ENCODE measurements at places on chromosomes 7 and 10.

GRCh38 chr7:128030654-128031611 is at the start of gene LRRC4:
Gene LRRC4 (minus strand): TSS chr7:128031437. CDS start chr7:128030640, 797 bp downstream.
- DNase-seq, result no peak

DNA sequence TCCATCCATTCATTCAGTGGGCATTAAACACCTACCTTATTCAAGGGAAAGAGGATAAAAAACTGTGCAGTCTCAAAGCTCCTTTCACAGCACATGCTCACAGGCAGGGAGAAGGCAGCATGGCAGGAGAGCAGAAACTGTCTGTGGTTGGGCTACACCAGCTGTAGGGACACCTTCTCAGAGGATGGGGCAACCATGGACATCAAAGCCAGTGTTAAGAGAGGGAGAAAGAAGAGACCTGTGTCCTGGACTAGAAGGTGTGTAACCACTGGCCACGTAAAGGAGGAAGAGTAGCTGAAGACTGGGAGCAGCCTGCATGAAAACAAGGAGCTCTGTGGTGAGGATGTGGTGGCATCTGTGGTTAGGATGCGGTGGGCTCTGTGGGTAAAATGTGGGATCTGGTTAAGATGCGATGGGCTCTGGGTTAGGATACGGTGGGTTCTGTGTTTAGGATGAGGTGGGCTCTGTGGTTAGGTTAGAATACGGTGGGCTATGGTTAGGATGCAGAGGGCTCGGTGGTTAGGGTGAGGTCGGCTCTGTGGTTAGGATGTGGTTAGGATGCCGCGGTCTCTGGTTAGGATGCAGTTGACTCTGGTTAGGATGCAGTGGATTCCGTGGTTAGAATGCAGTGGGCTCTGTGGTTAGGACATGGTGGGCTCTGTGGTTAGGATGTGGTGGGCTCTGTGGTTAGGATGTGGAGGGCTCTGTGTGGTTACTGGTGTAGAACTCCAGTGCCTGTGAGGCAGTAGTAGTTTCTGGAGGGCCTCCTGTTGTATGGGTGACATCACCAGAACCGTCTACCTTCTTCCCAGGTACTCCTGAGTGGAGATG is 197.6 kb downstream of the WDR37 start:
- no peak for DNase-seq

- no peak for DNase-seq
These were observed 27.5 kb upstream of the FIGNL1 start for GRCh38 chr7:50477640-50478039.

DNA sequence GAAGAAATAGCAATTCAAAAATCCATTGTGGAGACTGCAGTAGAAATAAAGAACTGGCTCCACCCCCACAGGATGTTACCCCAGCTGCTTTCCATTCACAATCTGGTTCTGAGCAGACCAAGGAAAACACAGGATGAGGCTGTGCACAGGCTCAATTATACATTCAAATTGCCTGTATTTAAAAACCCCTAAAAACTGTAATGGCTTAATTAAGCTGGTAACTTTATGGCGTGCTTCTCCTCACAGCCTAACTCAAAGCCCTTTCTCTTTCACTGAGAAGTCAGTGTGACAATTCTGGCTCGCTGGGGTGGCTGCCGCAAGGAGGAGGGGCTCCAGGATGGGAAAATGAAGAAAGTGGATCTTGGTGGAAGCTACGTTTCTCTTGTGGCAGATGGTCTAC is 1191.1 kb downstream of the SORCS1 start:
- no peak for DNase-seq

DNA sequence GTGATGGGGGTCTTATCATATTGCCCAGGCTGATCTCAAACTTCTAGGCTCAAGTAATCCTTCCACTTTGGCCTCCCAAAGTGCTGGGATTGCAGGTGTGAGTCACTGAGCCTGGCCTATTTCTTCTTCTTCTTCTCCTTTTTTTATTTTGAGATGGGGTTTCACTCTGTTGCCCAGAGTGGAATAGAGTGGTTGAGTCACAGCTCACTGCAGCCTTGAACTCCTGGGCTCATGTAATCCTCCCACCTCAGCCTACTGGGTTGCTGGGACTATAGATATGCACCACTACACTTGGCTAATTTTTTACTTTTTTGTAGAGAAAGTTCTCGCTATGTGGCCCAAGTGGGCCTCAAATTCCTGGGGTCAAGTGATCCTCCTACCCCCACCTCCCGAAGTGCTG is 124.3 kb downstream of the SKIDA1 start:
- no peak for DNase-seq

GRCh38 chr10:121385136-121385535 is 213.1 kb downstream of the FGFR2 start:
- DNase-seq, result no peak
